Breast epithelium (tissue), 4 donors: ENCODE measurements at places on chromosomes 1 and 21. TPM values are rescaled to one million over a fixed set of nuclear protein-coding genes. Genes with fewer than 3 reads are reported as not detected.

Gene ACTA1
- total RNA-seq, result 0.33 TPM

GRCh38 chr1:113616156-113616555, 143.1 kb downstream of the PHTF1 start:
- H3K27me3 ChIP-seq, result no peaks in the 10 kb centered on the region
- no peak for DNase-seq
- no peaks in the 10 kb centered on the region for H3K4me1 ChIP-seq

- DNase-seq, result no peak
- peak overlapping the region; percentile 74 for H3K27ac ChIP-seq
- no peaks in the 10 kb centered on the region for H3K36me3 ChIP-seq
- no peaks in the 10 kb centered on the region for H3K27me3 ChIP-seq
- no peaks in the 10 kb centered on the region for H3K4me1 ChIP-seq
Observed at GRCh38 chr1:40383488-40384412, 10.2 kb downstream of the SMAP2 start.

- DNase-seq, result no peak
- no peaks in the 10 kb centered on the region for H3K36me3 ChIP-seq
- H3K27me3 ChIP-seq, result no peaks in the 10 kb centered on the region
- no peaks in the 10 kb centered on the region for H3K4me1 ChIP-seq
- no peak overlapping the region for H3K27ac ChIP-seq
Observed at GRCh38 chr21:29149808-29150425, 19.5 kb downstream of the MAP3K7CL start.
